ENCODE measurements at places on chromosomes 1 and 21.

- DNase-seq: no peak
Measured at GRCh38 chr1:219506936-219507335, 106.0 kb downstream of the ZC3H11B start.

DNA sequence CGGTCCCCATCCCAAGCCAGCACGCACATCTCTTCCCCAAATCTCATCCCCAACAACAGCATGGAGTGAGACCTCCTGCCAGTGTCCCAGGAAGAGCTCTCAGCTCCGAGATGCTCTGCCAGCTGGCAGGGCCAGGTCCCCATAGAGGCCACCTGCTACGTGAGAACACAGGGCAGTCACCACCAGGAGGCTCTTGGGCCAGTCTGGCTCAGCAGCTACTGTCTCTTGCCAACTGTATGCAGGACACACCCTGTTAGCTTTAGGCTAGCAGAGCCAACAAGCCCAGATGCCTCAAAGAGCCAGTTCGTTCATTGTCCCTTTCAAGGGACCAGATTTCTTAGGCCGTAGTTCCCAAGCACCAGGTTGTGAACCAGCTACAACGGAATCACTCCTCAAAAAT lies 36.9 kb downstream of the FBXO2 start:
- DNase-seq: no peak

- no peak for DNase-seq
Measured at GRCh38 chr1:220516722-220517042, 11.3 kb upstream of the MARK1 start.

DNA sequence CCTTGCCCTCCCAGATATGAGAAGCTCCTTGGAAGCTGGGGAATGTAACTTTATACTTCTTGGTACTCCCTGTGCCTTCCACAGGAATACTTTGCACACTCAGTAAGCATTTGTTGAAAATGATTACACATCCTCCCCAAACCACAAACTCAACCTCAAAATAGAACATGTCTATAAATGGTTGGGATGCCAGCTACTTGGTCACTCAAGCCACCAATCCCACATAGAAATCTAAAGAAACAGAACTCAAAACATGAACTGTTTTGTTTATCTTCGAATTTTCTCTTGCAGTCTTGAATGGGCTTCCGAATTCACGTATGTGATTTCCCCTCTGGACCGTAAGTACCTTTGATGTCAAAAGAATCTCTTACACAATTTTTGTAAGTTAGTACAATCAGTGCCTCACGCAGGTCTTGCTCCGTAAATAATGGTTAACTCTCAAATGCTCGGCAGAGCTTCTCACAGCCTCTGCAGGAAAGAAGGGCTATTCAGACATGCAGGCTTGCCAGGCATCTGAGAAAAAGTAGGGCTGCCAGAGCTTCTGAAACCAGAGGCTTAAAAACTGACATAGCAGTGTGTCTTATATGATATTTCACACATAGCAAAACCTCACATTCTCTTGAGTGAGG lies 26.9 kb downstream of the SORT1 start:
- peak; percentile 68 for DNase-seq

DNA sequence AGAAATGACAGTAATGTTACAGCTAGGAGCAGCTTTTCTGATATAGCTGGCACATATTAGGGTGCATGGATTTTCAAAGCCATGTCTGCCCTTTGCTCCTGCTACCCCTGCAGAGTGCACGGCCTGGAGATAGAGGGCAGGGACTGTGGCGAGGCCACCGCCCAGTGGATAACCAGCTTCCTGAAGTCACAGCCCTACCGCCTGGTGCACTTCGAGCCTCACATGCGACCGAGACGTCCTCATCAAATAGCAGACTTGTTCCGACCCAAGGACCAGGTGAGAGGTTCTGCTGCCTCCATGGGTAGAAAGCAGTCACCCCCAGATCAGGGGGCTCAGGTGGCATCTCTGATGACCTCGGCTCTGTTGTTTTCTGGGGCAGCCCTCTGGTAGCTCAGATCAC lies 9.8 kb downstream of the MTARC1 start:
- no peak for DNase-seq

DNA sequence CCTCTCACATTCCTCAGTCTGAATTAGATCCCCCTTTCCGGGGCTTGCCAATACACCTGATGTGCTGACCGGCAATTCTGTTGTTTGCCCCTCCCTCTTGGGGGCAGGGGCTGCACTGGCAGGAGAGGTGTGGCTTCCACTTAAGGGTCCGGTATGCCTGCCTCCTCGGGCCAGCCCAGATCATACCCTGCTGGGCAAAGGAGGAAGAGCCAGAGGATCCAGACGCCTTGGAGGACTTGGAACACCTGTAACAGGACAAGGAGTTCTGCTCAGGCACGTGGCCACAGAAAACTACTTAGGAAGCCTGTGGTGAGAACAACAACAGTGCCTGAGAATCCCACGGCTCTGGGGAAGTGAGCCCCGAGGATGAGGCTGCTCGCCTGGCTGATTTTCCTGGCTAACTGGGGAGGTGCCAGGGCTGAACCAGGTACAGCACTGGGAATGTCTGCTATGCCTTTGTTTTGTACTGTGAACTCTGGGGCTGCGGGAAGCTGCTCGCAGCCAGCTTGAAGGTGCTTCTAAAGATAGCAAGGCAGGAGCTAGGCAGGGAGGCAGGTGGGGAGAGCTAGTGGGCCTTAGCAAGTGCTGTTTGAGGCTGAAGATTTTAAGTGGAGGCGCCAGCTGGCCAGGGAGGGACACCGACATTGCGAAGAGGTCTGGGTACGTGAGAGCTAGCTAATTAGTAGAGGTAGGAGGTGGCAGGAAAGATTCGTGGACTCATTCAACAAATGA lies at the start of gene SMPDL3B:
Gene SMPDL3B, plus strand, starts transcription at position 183 of the 732 bp plus-strand sequence. Its CDS starts 184 bp downstream, at position 367.
- no peak for DNase-seq

DNA sequence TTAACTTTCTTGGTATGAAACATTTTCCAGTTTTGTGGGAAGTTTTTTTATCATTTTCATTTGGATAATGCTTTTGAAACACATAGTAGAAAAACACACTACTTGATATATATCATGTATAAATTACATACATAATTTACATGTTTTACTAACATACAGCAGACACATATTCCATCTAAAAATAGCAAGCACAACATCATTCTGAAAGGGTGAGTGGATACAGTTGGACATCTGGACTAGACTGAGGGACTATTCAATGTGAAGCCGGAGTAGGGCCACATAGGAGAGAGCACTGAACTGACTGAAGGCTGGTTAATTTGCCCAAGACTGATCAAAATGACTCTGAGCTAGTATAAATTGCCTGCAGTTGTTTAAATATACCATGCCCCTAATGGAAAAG lies 11.7 kb downstream of the CDKN2C start:
- no peak for DNase-seq

- DNase-seq: no peak
Measured at GRCh38 chr1:35834218-35834617, 26.4 kb downstream of the AGO4 start.

DNA sequence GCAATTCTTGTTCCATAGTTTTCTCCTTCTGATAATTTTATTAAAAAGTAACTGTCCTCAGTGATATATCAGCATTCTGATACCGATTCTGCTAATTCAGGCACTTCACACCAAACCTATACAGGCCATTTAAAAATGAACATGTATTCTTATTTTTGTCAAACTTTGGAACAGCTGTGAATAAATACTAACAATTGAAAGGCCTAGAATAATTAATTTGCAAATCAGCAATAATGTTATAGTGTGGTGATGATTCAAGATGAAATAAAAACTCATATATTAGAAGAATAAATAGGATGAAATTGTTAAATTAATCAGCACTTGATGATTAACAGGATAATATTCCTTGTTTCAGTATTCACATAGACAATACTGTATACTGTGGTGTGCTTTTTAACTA lies 9.9 kb downstream of the CDKN2C start:
- DNase-seq: no peak

GRCh38 chr1:22752339-22752738 lies 41.7 kb downstream of the EPHB2 start:
- DNase-seq: no peak

- no peak for DNase-seq
Measured at GRCh38 chr1:26190373-26190987, at the start of gene CATSPER4. Gene CATSPER4 (plus strand): TSS chr1:26190602. CDS start chr1:26190628, 26 bp downstream.
